Stimulated activated CD8-positive, alpha-beta memory T cell treated with anti-CD3 and anti-CD28 coated beads, Interleukin-4, amount 100 ng/mL, for 1 hour (primary cell): ENCODE measurements at places on chromosomes 11 and 22.

- DNase-seq = no peak
Measured at GRCh38 chr11:69369210-69369825, 75.4 kb downstream of the MYEOV start.

DNA sequence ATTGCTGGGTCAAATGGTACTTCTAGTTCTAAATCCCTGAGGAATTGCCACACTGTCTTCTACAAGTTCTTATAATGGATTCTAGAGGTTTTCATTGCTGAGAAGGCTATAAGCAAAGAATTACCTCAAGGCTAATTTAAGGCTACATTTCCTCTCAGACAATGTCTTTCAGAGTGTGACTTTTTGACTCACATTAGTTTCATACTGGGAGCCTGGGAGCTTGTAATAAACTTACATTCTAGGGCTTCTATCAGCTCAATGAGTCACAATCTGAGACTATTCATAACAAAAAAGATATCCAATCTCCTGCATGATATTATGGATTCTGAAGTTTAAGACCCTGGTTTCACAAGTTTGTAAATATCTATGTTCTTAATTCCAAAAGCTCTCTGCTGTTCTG lies 408.7 kb downstream of the LRRC4C start:
- no peak for DNase-seq

DNA sequence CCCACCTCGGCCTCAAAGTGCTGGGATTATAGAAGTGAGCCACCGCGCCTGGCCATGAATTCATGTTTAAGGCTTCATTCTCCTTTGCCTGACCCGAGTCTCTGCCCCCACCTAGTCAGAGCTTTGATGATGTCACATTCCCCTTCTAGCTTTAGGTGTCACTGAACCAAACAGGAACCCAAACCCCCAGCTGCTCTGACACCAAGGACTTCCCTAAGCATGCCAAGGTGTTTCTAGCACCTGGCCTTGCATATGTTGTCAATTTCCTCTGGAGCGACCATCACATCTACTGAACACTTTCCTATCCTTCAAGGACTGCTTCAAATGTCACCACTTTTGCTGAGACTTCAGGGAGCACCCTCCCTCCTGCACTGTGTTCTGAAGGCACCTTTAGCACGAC lies 2.3 kb downstream of the F2 start:
- no peak for DNase-seq

- DNase-seq = no peak
Measured at GRCh38 chr11:23124996-23125395, 264.7 kb upstream of the CCDC179 start.

DNA sequence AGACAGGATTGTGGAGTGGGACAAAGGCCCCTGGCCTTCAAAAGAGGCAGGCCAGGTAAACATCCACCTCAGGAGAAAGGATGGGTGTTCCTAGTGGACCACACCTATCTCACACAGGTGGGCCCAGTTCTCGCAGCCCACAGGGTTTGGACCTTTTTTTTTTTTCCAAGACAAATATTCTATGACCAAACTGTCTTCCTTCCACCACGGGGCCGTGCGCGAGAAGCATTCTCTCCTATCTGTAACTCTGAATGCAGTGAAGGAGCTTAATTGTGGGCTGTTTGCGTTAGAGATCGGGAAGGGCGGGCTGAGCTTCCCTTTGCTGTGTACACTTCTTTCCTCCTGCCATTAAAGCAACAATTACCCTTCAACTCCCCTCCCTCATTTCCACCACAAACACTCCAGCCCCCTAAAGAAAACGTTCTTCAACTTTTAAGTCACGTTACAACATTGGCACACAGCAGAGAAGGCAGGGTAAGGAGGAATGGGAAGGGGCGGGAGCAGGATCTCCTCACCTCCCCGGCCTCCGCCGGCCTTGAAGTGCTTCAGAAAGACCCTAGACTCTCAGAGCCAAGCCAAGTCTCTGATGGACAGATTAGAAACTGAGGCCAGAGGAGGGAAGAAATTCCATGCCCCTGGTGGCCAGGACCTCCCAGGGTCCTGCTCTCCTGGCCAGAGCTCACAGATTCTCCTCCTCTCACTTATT lies 238.4 kb downstream of the BUD13 start:
- no peak for DNase-seq

GRCh38 chr11:12166299-12167060 lies 56.1 kb downstream of the MICAL2 start:
- no peak for DNase-seq

DNA sequence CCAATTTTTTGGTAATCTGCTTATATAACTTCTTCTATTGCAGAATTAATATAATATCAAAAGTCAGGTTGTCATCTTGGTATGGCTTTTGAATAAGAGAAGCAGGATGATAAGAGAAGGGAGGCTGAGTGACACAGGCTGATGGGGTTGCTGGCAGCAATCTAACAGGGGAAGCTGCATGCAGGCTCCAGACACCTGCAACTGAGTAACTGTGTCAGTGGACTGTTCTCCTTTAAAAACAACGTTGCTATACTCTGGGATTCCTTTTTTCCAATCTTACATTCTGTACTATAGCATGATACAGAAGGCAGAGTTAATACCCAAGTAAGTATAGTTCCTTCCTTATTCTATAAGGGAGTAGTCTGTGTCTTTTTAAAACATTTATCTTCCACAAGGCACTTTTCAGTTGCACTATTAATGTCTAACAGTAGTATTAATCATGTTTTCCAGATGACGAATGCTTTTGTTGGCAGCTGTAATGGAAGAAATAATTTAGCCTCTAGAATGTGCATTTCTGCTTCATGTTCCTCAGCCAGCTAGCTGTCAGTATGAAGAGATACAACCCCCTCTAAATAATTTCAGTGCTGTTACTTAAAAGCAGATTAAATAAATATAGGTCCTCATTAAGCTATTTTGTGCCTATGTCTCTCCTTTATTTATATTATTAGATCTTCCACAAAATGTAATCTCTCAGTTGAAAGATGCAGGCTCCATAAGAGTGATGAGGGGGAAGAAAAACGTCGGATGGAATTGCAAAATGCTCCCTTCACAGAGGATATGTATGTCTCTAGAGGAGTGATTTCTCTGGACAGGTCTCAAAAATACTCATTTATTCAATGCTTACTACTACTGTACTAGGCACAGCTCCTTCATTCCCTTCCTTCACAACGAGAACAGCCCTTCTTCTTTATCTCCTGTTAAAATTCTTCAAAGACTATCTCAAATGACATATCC lies 50.8 kb downstream of the ATG16L2 start:
- no peak for DNase-seq

- DNase-seq = no peak
Measured at GRCh38 chr22:17906978-17907747, 117.2 kb downstream of the MICAL3 start.

DNA sequence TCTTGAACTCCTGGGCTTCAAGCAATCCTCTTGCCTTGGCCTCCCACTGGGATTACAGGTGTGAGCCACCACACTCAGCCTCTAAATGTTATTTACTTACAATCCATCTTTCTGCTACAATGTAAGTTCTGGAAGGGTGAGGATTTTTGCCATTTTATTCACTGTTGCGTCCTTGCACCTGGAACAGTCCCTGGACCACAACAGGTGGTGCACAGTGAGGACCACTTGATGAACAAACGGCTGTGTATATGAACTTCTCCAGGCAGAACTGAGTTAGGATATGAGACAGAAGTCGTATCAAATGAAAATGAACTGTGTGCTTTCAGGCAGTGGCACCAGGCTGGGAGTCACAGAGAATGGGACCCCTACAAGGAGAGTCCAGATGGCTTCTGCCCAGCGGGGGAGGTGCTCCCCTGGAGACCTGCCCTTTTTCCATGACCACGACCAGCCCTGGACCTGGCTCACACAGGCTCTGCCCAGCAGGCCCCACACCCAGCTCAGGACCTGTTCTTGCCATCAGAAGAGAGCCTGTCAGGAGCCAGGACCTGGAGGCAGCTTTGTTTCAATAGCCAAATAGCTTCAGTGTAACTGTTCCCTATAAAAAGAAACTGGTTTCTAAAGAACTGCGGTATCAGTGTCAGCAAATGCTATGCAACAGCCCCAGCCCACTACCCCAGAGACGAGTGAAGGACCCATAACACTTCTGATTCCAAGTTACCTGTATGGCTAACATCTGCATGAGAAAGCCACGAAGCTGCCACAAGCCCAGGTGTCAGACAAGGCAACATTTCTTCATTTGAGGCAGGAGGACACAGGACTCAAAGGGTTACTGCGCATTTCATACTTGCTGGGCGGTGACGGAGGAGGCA lies 104.9 kb downstream of the MICAL3 start:
- no peak for DNase-seq

DNA sequence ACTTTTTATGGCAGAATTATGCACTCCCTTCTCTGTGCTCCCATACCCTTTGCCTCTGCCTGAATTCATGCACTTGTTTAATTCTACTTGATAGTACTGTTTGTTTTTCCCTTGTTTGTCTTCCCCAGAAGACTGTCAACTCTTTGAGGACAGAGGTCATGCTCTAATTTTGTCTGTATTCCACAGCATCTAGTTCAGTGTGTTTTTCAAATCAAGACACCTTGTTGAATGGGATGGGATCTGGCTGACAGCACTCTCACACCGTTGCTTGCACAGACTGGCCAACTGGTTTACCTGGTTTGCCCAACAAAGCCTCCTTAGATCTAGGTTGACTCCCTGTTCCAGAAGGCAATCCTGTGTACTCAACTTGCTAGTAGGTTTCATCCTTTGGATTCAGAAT lies 121.2 kb upstream of the TIMP3 start:
- no peak for DNase-seq

- DNase-seq = no peak
Measured at GRCh38 chr11:117950993-117951961, 22.1 kb upstream of the TMPRSS13 start.

DNA sequence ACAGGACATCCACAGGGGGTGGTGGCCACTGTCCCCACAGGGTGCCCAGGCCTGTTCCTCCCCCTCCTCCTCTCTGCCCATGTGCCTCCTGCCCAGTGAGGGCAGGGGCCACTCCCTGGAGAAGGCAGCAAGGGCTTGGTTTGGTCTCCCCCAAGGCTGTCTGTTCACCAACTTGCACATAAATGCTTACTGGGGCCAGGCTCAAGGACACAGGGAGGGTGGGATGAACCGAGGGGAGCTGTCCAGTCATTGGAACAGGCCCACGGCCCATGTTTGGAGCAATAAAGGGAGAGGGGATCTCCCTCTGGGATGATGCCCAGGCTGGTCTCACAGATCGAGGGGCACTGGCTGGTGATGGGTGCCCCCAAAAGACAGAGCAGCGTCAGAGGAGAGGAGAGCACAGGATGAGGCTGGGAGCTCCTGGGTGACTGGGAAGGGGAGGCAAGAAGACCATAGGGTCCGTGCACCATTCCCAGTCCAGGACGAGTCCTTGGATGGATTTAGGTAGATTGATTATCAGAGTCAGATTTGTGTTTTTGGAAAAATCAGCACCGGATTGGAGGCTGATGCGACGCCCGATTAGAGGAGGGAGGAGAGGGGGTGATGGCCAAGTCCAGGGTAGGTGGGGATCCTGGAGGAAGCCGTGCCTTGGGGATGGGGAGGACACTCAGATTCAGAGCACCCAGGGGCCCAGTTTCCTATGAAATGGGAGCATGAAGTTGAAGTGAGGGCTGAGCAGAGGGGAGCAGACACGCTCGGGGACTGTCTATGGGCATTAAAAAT lies 1.1 kb downstream of the IGLL5 start:
- DNase-seq = no peak

- no peak for DNase-seq
Measured at GRCh38 chr11:65617990-65618751, 2.6 kb downstream of the PCNX3 start.

GRCh38 chr11:132898021-132898420 lies 634.3 kb downstream of the OPCML start:
- no peak for DNase-seq

GRCh38 chr11:3710485-3711259 lies 39.5 kb upstream of the CHRNA10 start:
- no peak for DNase-seq

GRCh38 chr11:2804189-2804588 lies 81.4 kb downstream of the CDKN1C start:
- DNase-seq = no peak

DNA sequence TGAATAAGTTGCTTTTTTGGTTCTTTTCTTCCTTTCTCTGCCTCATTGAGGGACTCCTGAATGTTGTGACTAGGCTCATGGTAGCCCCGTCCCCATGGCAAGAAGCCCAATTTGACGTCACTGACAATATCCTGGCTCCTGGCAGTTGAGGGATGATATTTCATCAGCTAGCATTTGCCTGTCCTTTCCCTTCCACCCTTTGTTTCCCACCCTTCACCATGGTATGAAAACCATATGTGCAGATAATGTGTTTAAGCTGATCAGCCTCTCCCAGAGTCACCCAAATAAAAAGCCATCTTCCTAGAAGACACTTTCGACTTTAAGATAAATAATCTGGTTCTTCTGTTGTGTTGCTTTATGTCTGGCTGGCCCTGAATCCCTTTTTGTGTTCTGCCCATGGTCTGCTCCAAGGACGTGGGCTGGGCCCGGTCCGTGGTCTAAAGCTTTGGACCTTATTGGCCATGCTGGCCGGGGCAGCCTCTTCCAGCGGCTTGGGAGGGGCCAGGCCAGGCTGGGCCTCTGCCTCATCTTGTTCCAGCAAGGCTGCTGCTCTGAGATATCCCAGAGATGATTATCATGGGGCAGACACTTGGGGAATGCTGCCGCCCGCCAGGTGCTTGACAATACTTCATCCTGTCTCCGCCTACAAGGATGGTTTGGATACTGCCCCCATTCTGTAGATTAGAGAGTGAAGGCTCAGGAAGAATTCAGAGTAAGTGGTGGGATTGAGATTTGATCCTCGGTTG lies 5.1 kb downstream of the TSPAN18 start:
- no peak for DNase-seq

DNA sequence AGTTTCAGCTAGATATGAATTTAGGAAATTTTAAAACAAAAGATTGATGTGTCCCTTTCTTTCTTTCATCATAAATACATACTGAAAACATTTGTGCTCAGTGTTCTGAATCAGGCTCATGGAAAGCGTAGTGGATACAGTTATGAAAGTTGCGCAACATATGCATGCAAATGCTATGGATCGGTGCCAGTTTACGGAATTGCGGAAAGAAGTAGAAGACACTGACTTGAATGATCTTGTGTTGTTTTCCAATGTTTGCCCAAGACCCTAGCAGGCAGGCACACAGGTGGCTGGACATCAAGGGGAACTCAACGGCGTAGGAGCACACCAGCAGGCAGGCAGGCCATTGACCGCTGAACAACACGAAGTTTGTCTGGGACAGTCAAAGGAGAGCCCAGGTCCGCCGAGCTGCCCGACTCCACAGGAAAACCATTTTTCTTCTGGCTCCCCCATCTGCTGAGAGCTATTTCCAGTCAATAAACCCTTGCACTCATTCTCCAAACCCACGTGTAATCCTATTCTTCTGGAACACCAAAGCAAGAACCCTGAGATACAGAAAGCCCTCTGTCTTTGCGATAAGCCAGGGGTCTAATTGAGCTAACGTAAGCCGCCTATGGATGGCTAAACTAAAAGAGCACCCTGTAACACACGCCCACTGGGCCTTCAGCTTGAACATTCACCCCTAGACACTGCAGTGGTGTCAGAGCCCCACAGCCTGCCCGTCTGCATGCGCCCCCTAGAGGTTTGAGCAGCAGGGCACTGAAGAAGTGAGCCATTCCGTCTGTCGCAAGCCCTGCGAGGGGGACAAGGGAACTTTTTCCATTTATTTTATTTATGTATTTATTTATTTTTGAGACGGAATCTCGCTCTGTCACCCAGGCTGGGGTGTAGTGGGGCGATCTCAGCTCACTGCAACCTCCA lies 7.4 kb upstream of the BIRC3 start:
- DNase-seq = no peak
